Mesothelial cell of epicardium (in vitro differentiated cells): ENCODE measurements at places on chromosomes 12 and 14.

DNA sequence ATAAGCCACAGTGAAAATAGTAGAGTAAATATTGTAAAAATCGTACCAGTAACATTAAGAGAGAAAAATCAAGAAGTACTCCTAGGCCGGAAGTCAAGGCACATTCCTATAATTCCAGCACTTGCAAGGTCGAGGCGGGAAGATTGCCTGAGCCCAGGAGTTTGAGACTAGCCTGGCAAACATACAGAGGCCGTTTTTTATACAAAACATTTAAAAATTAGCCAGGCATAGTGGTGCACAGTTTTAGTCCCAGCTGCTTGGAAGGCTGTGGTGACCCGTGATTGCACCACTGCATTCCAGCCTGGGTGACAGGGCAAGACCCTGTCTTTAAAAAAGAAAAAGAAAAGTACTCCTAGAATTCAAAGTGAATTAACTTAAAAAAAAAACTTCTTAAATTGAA is 341.8 kb downstream of the C12orf50 start:
- no peak for DNase-seq

- no peak for DNase-seq
Observed at GRCh38 chr12:124411281-124411878, 116.5 kb downstream of the RFLNA start.

DNA sequence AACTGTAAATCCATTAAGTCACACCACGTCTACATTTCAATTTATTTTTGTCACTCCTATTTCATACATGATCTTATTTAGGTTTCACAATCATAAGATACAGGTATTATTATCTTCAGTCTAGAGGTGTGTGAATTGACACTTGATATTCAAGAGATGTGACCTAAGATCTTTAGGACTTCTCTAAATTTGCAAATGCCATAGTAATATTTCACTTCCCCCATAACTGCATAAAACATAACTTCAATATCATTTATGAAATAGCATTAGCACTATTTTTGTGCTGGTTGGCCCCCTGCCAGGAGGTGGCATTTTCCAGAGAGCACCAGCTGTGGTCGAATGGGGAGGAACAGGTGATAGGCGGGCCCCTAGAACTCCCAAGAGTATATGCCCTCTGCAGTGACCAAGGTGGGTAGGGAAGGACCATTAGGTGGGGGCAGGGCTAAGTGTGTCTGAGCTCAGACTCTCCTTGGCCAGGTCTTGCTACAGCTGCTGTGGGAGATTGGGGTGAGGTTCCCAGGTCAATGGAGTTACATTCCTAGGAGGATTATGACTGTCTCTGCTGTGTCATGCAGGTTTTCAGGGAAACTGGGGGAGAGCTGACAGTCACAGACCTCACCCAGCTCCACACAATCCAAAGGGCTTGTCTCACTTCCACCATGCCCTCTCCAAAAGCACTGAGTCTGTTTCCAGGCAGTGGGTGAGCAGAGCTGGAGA is 49.2 kb upstream of the ERGIC2 start:
- DNase-seq, result no peak

GRCh38 chr12:124694846-124695497 is 127.6 kb upstream of the NCOR2 start:
- DNase-seq, result no peak

DNA sequence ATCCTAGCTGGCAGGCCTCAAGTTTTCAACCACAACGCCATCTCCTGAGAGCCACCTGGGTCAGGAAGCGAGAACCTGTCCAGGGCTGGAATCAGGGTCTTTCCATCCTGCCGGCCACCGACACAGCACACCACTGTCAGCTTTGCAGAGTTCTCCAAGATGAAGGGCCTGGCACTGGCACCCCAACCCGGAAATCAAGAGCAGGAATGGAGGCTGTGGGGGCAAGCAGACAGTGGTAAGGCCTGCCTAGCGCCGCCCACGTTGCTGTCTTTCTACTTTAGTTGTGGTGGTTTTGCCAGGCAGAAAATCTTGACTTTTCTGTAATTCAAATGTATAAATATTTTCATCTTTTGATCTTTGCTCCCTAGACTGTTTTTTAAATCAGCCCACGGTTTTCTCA is 90.7 kb downstream of the ITPK1 start:
- no peak for DNase-seq

GRCh38 chr14:27391331-27391730 is 793.5 kb upstream of the NOVA1 start:
- DNase-seq, result no peak
